Effector memory CD4-positive, alpha-beta T cell (primary cell): ENCODE measurements at places on chromosomes 7 and 10.

- no peaks in the 10 kb centered on the region for H3K4me1 ChIP-seq
- no peak overlapping the region for H3K27ac ChIP-seq
- no peaks in the 10 kb centered on the region for H3K36me3 ChIP-seq
- no peaks in the 10 kb centered on the region for H3K27me3 ChIP-seq
- H3K4me3 ChIP-seq: no peak overlapping the region
These were observed 4.9 kb downstream of the MEOX2 start for GRCh38 chr7:15681631-15682030.

GRCh38 chr10:122181041-122181732 is 89.9 kb upstream of the BTBD16 start:
- H3K4me3 ChIP-seq: no peak overlapping the region
- no peaks in the 10 kb centered on the region for H3K36me3 ChIP-seq
- H3K27ac ChIP-seq: no peak overlapping the region
- no peaks in the 10 kb centered on the region for H3K4me1 ChIP-seq
- no peak for DNase-seq

DNA sequence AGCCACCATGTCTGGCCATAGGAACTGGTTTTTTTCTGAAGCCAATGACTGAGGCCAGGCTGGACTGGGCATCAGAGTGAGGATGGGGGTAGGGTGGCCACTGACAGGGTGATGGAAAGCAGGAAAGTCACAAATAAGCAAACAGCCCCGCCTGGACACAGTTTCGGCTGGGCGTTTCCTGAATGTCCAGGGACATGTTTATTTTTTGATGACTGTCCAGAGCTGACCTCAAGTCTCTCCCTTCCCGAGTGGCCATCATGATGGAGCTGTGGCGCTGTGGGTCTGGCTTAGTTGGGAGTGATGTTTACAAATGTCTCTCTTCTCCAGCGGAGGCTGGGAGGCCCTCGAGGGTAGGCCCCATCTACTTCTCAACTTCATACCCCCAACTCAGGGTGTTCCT is 37.1 kb upstream of the COMTD1 start:
- no peaks in the 10 kb centered on the region for H3K4me1 ChIP-seq
- H3K27me3 ChIP-seq: no peaks in the 10 kb centered on the region
- H3K36me3 ChIP-seq: no peaks in the 10 kb centered on the region
- H3K27ac ChIP-seq: no peak overlapping the region
- no peak for DNase-seq

- no peaks in the 10 kb centered on the region for H3K27me3 ChIP-seq
- peaks cover 23% of the 10 kb centered on the region for H3K4me1 ChIP-seq
- no peak for DNase-seq
- no peaks in the 10 kb centered on the region for H3K36me3 ChIP-seq
These were observed 129.4 kb upstream of the ZNF746 start for GRCh38 chr7:149626972-149627371.

GRCh38 chr10:19668116-19668515 is 148.1 kb upstream of the PLXDC2 start:
- no peak overlapping the region for H3K27ac ChIP-seq
- no peak for DNase-seq
- H3K4me3 ChIP-seq: no peak overlapping the region
- H3K4me1 ChIP-seq: no peaks in the 10 kb centered on the region
- no peaks in the 10 kb centered on the region for H3K36me3 ChIP-seq

DNA sequence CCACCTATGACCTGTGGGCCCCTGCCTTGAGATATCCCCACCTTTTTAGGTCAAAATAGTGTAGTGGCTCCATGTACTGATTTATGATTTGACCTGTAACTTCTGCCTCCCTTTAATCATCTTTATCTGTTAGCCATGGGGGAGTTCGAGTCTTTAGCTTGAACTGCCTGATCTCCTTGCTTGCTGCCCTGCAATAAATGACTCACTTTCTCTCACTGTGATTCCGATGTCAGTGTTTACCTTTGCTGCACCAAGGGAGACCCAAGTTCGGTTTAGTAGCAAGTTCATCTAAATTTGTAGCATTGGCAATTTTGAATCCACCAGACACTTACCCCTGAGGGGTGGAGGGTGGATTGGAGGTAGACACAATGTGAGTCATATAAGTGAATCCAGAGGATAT is 814.6 kb upstream of the AUTS2 start:
- H3K27ac ChIP-seq: no peak overlapping the region
- no peaks in the 10 kb centered on the region for H3K4me1 ChIP-seq
- no peaks in the 10 kb centered on the region for H3K27me3 ChIP-seq
- no peak for DNase-seq
- no peak overlapping the region for H3K4me3 ChIP-seq

- H3K4me1 ChIP-seq: no peaks in the 10 kb centered on the region
- H3K27me3 ChIP-seq: no peaks in the 10 kb centered on the region
- no peak overlapping the region for H3K4me3 ChIP-seq
- peaks cover 27% of the 10 kb centered on the region for H3K36me3 ChIP-seq
- DNase-seq: peak; percentile 45
These were observed 8.7 kb downstream of the ECD start for GRCh38 chr10:73159038-73159648.

DNA sequence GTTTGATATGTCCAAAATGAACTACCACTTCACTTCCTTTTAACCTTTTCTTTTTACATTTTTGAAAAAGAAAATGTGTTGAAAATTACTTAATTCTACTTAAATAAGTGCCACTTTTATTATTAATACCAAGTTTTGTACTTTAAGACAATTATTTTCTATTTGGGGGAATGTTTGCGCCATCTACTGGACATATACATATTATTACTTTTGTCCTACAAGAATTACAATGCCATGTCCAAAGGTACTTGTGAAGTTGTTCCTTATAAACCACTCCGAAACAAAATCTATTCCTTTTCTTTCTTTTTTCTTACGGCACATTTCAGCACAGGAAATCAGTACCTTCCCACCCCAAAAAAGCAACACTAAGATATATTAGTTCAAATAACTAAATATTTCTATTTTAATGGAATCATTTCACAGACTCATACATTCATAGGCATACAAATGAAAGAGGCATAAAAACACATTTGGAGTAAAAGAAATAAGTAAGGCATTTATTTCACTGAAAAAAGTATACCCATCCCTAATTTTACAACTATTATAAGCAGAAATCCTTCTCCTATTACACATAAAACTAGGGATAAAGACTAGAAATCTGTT is 169.9 kb downstream of the RNF133 start:
- no peak overlapping the region for H3K27ac ChIP-seq
- no peak for DNase-seq
- no peaks in the 10 kb centered on the region for H3K36me3 ChIP-seq
- no peaks in the 10 kb centered on the region for H3K27me3 ChIP-seq
- H3K4me3 ChIP-seq: no peak overlapping the region

- no peak overlapping the region for H3K27ac ChIP-seq
- H3K4me3 ChIP-seq: no peak overlapping the region
- H3K36me3 ChIP-seq: peaks cover 16% of the 10 kb centered on the region
These were observed 52.2 kb downstream of the ATAD1 start for GRCh38 chr10:87765666-87766376.

- no peaks in the 10 kb centered on the region for H3K36me3 ChIP-seq
- no peak overlapping the region for H3K4me3 ChIP-seq
- peaks cover 4% of the 10 kb centered on the region for H3K27me3 ChIP-seq
- peaks cover 3% of the 10 kb centered on the region for H3K4me1 ChIP-seq
- DNase-seq: no peak
- no peak overlapping the region for H3K27ac ChIP-seq
These were observed 49.9 kb upstream of the STEAP1B start for GRCh38 chr7:22549667-22550513.

GRCh38 chr10:96043893-96044715 is 721 bp downstream of the CCNJ start:
- peak overlapping the region; percentile 89 for H3K4me3 ChIP-seq
- H3K27ac ChIP-seq: peak overlapping the region; percentile 72
- peak; percentile 13 for DNase-seq
- peaks cover 4% of the 10 kb centered on the region for H3K4me1 ChIP-seq

DNA sequence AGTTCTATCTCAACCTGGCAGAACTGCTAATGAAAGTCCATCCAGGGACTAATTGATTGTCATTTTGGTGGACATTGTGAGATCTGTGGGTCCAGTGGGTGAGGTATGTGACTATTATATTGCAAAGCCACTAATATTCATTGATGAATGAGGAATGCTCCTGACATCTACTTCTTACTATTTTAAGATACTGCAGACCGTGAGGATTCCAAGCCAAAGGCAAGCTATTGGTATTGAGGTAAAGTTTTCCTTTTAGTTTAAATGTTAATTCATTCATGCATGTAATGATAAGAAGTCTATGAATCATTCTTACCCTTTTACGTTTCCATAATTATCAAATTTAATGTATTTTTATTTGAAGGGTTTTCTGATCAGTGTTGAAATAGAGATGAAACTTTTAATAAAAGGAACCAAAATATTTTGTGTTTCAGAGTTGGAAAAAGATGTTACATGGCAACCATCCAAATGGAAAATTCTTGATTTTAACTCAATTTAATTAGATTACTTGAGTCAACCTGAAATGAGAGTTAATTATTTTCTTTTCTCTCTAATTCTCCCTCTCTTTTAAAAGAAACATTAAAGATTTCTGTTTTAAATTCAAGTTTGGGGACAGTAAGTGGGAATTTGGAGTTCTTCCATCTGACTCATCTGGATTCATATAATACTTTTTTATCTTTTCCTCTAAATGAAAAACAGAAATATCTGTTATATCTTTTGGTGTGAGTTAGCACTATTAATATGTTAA is 39.6 kb downstream of the NUP205 start:
- no peak overlapping the region for H3K27ac ChIP-seq
- H3K36me3 ChIP-seq: peaks cover 54% of the 10 kb centered on the region
- H3K4me3 ChIP-seq: no peak overlapping the region
- H3K4me1 ChIP-seq: no peaks in the 10 kb centered on the region
- H3K27me3 ChIP-seq: no peaks in the 10 kb centered on the region
- DNase-seq: no peak

- no peak overlapping the region for H3K27ac ChIP-seq
- no peak overlapping the region for H3K4me3 ChIP-seq
- no peak for DNase-seq
- H3K4me1 ChIP-seq: no peaks in the 10 kb centered on the region
- no peaks in the 10 kb centered on the region for H3K27me3 ChIP-seq
- no peaks in the 10 kb centered on the region for H3K36me3 ChIP-seq
These were observed 25.9 kb downstream of the KNDC1 start for GRCh38 chr10:133185916-133186315.
